ENCODE measurements at places on chromosomes 5 and 9. TPM values are rescaled to one million over a fixed set of nuclear protein-coding genes. Genes with fewer than 3 reads are reported as not detected.

JADE2 gene
- 128 TPM for total RNA-seq

GRCh38 chr9:87469793-87470465 lies 27.7 kb upstream of the DAPK1 start:
- H3K27me3 ChIP-seq, result no peaks in the 10 kb centered on the region
- no peaks in the 10 kb centered on the region for H3K4me1 ChIP-seq
- H3K27ac ChIP-seq, result no peak overlapping the region
- DNase-seq, result no peak
- no peak overlapping the region for H3K4me3 ChIP-seq
- H3K36me3 ChIP-seq, result no peaks in the 10 kb centered on the region

GRIA1 gene
- not detected for total RNA-seq

- no peaks in the 10 kb centered on the region for H3K36me3 ChIP-seq
- DNase-seq, result no peak
- peaks cover 9% of the 10 kb centered on the region for H3K4me1 ChIP-seq
- H3K27me3 ChIP-seq, result peaks cover 19% of the 10 kb centered on the region
Measured at GRCh38 chr5:76487821-76488220, 84.7 kb downstream of the IQGAP2 start.

GRCh38 chr5:150166650-150167511 lies at the start of gene CDX1:
TSS of gene CDX1 (plus strand) at chr5:150166778. CDS start at chr5:150166877, 99 bp downstream.
- H3K36me3 ChIP-seq, result no peaks in the 10 kb centered on the region
- H3K4me1 ChIP-seq, result peaks cover 16% of the 10 kb centered on the region
- no peak within 1 kb of the TSS for H3K4me3 ChIP-seq

DNA sequence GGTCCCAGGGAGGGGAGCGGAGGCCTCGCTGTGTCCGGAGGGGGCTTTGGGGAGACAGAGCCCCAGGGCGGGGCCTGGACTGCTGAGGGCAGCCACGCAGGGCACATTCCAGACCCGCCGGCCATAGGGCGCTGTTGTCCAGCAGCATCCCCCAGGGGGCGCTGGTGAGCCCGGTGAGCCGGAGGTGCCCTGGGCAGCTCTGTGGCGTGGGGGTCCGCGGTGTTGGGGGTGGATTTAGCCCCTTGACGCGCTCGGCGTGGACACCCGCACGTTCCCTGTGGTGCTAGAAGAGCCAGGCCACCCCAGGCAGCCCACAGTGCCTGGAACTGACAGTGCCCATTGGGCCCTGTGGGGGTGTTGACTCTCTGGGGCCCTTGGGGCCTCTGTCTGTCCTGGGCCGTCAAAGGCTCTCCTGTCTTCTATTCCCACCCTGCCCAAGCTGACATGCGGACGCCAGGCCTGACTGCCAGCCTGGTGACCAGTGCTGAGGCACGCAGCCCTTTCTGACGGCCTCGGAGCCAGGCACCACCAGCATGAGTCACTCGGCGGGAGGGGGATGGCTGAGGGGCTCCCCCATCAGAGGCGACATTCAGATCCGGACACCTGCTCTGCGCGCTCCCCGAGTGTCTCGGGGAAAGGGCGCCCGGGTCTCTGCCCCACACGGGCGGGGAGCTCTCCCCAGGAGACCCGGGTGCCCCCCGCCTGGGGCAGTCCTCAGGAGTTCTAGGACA lies 23.9 kb downstream of the TPPP start:
- H3K27me3 ChIP-seq, result no peaks in the 10 kb centered on the region
- peaks cover 57% of the 10 kb centered on the region for H3K36me3 ChIP-seq
- no peak overlapping the region for H3K4me3 ChIP-seq

Data from Calu3 (cell line).